ENCODE measurements at places on chromosomes 3 and 15.
A peak's percentile ranks its signal among the peaks of the same experiment; 100 is the strongest.

DNA sequence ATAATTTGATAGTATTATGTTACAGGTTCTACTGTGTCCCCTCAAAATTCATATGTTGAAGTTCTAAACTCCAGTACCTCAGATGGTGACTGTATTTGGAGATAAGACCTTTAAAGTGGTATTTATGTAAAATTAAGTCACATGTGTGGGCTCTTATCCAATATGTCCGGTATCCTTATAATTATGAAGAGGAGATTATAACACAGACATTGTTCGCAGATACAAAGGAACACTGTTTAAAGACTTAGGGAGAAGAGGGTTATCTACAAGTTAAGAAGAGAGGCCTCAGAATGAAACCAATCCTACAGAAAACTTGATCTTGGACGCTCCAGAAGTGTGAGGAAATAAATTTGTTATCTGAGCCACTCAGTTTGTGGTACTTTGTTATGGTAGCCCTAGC lies 50.9 kb downstream of the DPH6 start:
- H3K4me1 ChIP-seq: peaks cover 12% of the 10 kb centered on the region
- no peak for DNase-seq
- H3K27me3 ChIP-seq: no peaks in the 10 kb centered on the region
- H3K36me3 ChIP-seq: peaks cover under 1% of the 10 kb centered on the region
- H3K4me3 ChIP-seq: no peak overlapping the region

- no peak for DNase-seq
- peaks cover 5% of the 10 kb centered on the region for H3K36me3 ChIP-seq
These were observed 11.7 kb downstream of the CCR1 start for GRCh38 chr3:46196261-46196957.

GRCh38 chr3:186411994-186412393 lies 50.0 kb upstream of the DGKG start:
- peaks cover 50% of the 10 kb centered on the region for H3K27me3 ChIP-seq
- peaks cover 12% of the 10 kb centered on the region for H3K4me1 ChIP-seq
- H3K4me3 ChIP-seq: no peak overlapping the region

- H3K27ac ChIP-seq: peak overlapping the region; percentile 89
- H3K4me3 ChIP-seq: no peak overlapping the region
- peaks cover 4% of the 10 kb centered on the region for H3K36me3 ChIP-seq
- no peak for DNase-seq
These were observed 27.5 kb downstream of the SMAD3 start for GRCh38 chr15:67092752-67093503.

GRCh38 chr15:91970142-91970541 lies 116.6 kb downstream of the SLCO3A1 start:
- DNase-seq: no peak
- no peak overlapping the region for H3K27ac ChIP-seq

- H3K4me1 ChIP-seq: peaks cover 9% of the 10 kb centered on the region
- H3K27me3 ChIP-seq: no peaks in the 10 kb centered on the region
- H3K4me3 ChIP-seq: no peak overlapping the region
- H3K27ac ChIP-seq: no peak overlapping the region
- DNase-seq: no peak
- peaks cover 3% of the 10 kb centered on the region for H3K36me3 ChIP-seq
These were observed 32.4 kb downstream of the TNIK start for GRCh38 chr3:171427771-171428320.

DNA sequence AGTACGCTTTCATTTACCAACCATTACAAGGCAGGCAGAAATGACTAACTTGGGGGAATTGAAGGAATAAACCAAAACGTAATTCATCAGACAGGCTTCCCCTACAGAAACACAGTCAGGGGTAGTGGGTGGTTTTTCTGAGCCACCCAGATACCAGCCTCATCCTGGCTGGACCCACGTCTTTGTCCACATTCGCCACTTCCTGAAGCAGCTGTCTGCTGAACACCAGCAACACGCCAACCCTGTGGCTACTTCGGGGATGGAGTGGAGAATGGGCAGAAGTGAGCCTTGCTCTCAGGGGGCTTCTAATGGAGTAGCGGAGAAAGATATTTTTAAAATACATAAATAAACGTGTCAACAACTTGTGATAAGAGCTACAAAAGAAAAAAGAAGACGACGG lies 40.1 kb downstream of the SYNM start:
- no peaks in the 10 kb centered on the region for H3K27me3 ChIP-seq
- no peak overlapping the region for H3K4me3 ChIP-seq
- no peak for DNase-seq
- no peak overlapping the region for H3K27ac ChIP-seq

DNA sequence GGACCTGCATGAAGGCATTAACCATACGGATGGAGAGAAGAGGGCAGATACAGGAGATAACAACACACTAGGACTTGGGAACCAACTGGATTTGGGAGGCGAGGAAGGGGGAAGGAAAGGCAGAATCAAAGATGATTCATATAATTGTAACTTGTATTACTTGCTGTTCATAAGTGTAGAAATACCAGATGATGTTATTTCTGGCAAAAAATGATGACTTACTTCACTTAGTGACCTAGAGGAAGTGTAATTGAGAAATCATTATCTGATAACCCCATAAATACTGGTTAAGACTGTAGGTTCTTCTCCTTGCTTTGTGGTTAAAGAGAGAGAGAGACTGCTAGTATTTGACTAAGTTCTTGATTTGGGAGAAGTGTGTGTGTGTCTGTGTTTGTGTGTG lies 50.5 kb upstream of the GK5 start:
- H3K27me3 ChIP-seq: no peaks in the 10 kb centered on the region
- no peaks in the 10 kb centered on the region for H3K36me3 ChIP-seq
- H3K4me3 ChIP-seq: no peak overlapping the region

DNA sequence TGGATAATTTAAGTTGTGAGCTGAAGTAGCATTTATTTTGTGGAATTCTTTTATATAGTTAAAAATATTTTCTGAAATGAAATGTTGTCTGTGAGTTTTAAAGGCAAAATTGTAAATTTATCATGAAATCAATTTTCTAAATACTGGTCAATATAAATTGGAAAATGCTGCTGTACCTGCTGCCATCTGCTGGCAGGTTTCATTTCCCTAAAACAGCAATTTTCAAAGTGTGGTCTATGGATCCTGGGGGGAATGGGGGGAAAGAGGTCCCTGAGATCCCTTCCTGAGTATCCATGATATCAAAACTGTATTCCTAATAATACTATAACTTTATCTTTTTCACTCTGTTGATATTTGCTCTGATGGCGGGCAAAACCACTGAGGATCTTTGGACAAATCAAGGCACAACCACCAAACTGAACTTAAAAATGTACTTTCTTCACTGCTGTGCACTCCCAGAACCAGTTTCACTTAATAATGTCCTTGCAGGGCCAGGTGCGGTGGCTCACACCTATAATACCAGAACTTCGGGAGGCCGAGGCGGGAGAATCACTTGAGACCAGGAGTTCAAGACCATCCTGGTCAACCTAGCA lies 17.2 kb upstream of the CCR4 start:
- no peaks in the 10 kb centered on the region for H3K36me3 ChIP-seq
- DNase-seq: peak; percentile 34
- no peak overlapping the region for H3K27ac ChIP-seq
- no peaks in the 10 kb centered on the region for H3K27me3 ChIP-seq
- H3K4me1 ChIP-seq: no peaks in the 10 kb centered on the region
- no peak overlapping the region for H3K4me3 ChIP-seq

GRCh38 chr15:63090472-63090871 lies 31.2 kb upstream of the LACTB start:
- no peak overlapping the region for H3K27ac ChIP-seq
- H3K27me3 ChIP-seq: no peaks in the 10 kb centered on the region
- H3K4me3 ChIP-seq: no peak overlapping the region
- DNase-seq: no peak

GRCh38 chr3:35483131-35483530 lies 156.2 kb upstream of the ARPP21 start:
- H3K4me1 ChIP-seq: peaks cover 13% of the 10 kb centered on the region
- no peak overlapping the region for H3K4me3 ChIP-seq
- no peaks in the 10 kb centered on the region for H3K36me3 ChIP-seq
- no peaks in the 10 kb centered on the region for H3K27me3 ChIP-seq

DNA sequence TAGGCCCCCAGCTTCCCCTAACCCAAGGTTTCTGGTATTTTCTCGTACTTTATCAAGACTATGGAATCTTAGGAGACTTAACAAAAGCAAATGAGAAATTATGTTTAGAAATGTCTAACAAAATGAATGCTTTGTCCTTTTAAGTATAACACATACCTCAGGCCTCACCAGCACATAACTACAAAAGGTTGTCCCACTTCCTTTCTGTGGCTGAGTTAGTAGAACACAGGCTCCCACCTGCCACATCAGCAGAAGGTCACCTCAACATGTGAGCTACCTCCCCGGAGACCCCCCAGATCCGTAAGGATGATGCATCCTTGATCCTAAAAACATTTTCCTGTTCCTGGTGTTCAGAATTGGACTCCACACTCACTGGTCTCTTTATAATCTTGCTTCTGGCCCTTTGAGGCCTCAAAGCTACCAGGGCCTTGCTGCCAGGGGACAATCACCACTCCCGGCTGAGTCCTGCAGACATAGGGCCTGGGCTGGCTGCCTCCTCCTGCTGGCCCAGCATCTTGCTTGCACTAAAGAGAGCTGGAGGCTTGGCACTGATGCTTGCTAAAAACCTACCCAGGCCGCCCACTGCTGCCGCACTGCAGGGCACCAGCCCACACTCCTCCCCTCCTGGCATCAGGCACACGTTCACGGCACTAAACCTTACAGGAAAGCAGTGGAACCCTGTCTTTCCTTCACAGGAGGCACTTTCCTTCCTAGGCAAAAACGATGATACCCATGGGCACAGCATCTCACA lies 2.9 kb downstream of the CCRL2 start:
- no peaks in the 10 kb centered on the region for H3K36me3 ChIP-seq
- H3K4me3 ChIP-seq: no peak overlapping the region
- no peak overlapping the region for H3K27ac ChIP-seq
- DNase-seq: no peak

- no peaks in the 10 kb centered on the region for H3K27me3 ChIP-seq
- H3K36me3 ChIP-seq: peaks cover 14% of the 10 kb centered on the region
- H3K4me3 ChIP-seq: no peak overlapping the region
- no peak overlapping the region for H3K27ac ChIP-seq
- no peaks in the 10 kb centered on the region for H3K4me1 ChIP-seq
- DNase-seq: no peak
These were observed 50.6 kb upstream of the AZI2 start for GRCh38 chr3:28399206-28399605.

All from neural crest cell (in vitro differentiated cells).